Mesenteric fat pad (tissue), 1 donor: ENCODE measurements at places on chromosomes 7 and 10.

DNA sequence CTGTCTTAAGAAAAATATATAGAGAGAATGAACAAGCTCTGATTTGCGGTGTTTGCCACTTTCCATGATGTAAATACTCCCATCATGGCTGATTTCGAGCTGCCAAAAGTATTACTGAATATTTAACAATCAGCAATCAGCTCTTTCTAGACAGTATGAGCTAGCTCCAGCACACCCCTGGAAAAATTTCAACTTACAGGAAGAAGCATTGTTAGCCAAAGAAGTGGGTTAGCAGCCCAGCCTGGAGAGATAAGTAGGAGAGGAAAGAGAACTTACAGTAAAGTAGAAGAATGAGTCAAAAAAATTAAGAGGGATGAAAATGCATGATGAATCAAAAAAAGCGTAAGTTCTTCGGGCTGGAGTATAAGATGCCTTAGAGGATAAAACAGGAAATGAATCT, 60.6 kb upstream of the ANK3 start:
- DNase-seq = no peak

DNA sequence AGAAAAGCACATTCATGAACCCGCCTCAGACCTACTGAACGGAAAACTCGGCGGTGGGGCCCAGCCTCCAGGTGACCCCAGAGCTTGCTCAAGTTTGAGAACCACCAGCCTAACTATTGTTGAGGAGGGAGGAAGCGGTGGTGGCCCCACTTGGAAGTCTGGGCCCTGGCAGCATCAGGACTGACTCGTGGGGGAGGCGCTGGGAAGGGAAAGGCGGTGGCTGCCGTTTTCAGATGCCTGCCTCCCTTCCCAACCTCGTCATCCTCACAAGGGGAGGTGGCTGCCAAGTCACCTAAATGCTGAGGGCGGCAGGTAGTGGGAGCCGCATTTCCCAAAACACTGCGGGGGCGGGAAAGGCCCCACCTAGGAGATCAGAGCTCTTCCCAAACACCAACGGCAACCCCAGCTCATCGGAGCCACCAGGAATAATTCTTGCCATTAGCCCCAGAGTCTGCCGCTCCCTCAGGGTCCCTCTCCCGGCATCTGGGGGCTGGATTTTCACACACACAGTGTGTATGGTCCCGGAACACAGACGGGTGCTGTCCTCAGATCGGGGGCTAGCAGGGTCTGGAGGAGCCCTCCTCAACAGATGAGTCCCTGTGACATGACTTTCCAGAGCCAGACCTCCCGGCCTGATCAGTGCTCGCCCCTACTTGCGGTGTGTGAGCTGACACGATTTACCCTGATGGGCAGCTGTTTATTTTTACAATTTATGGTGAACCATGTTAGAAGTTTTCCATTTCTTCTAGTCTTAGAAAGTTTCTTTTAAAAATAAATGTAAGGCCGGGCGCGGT, 31.3 kb downstream of the PRKAG2 start:
- DNase-seq = no peak

DNA sequence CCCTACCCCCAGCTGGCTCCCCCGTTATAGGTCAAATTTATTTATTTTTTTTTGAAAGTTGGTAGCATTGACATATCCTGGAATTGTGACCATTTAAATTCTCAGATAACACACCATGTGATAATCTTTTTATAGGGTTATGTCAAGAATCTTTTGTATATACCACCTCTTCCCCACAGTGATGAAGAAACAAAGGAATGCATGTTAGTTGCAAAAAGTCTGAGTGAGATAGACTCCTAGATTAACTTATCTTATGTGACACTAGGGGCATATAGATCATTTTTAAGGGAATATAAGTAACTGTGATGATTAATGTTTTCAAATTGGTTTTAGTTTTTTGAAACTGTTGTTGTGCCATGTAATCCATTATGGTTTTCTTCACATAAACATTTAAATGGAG, 68.3 kb downstream of the MLLT10 start:
- no peak for DNase-seq

DNA sequence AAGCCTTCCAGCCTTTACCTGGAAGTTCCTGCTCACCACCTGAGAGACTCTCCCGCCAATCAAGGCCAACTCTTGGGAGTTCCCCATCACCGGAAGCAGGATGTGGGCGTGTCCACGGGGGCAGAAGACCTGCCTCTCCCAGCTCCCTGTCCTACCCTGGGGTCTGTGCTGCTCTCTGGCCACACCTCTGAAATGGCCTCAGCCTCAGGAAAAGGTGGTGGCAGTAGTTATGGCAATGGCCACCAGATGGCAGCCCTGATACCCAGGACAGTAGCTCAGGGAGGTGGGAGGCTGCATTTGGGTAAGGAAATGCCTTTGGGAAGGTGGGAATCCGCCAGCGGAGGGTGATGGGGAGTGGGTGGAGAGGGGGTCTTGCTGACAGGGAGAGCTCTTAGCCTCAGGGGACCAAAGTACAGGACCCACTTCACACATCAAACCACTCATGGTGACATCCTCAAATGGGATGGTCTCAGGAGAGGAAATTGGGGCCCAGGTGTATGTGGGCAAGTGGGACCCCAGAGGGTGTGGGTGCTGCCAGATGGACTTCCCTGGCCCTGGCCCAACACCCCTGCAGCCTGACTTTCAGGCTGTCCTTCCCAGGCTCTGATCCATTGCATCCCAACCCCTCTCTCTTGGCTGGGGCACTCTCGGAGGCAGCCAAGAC, 33.9 kb downstream of the KAZALD1 start:
- DNase-seq = no peak

DNA sequence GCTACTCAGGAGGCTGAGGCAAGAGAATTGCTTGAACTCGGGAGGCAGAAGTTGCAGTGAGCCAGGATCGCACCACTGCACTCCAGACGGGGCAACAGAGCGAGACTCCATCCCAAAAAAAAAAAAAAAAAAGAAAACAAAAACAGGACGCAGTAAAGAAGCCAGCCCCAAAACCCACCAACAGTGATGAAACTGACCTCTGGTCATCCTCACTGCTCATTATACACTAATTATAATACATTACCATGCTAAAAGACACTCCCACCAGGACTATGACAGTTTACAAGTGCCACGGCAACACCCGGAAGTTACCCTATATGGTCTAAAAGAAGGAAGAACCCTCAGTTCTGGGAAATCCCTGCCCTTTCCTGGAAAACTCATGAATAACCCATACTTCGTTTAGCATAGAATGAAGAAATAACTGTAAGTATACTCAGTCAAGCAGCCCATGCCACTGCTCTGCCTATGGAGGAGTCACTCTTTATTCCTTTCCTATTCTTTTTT, 40.0 kb upstream of the EIF4H start:
- no peak for DNase-seq
